ENCODE measurements at places on chromosomes 12 and 14. TPM values are rescaled to one million over a fixed set of nuclear protein-coding genes. Genes with fewer than 3 reads are reported as not detected.

Gene PRKAG1
- 62.5 TPM for total RNA-seq

Gene TMPRSS12
- total RNA-seq: not detected

Gene A2ML1
- total RNA-seq: not detected

Gene SLC2A3
- total RNA-seq: 230 TPM

Gene DNAH10
- total RNA-seq: 0.17 TPM
